ENCODE measurements at places on chromosomes 1 and 21.
A peak's percentile ranks its signal among the peaks of the same experiment; 100 is the strongest.

- no peak for DNase-seq
Observed at GRCh38 chr1:185567440-185567839, 166.8 kb upstream of the HMCN1 start.

DNA sequence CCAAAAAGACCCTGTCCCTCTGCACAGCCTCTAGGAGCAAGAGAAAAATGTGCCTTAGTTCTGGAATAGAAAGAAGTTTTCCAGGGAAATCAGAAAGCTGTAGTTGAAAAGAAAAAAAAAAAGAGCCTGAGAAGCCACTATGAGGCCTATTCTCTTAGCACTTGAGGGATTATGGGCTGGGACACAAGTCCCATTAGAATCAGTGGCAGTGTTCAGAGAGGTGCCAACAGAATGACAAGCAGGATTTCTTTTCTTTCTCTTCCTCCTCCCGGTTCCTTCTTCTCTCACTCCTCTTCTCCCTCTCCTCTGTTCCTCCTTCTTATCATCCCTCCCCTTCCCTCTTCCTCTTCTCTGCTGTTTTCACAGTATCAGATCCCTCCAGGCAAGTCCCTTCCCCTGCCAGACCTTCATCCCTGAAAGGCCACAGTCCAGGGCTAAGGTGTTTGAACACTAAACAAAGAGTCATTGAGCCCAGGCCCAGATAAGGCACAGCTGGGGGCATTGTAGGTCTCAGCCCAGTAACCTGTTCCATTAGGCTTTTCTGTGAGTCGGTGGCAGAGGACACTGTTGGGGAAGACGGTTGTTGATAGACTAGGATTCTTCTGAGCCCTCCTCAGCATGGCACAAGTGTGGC, 64.7 kb upstream of the LPGAT1 start:
- DNase-seq = no peak

- DNase-seq = no peak
Observed at GRCh38 chr1:163291461-163291860, 30.3 kb upstream of the NUF2 start.

- no peak for DNase-seq
Observed at GRCh38 chr1:208156741-208157140, 87.4 kb downstream of the PLXNA2 start.

- DNase-seq = no peak
Observed at GRCh38 chr1:45785583-45785982, 17.8 kb upstream of the MAST2 start.

DNA sequence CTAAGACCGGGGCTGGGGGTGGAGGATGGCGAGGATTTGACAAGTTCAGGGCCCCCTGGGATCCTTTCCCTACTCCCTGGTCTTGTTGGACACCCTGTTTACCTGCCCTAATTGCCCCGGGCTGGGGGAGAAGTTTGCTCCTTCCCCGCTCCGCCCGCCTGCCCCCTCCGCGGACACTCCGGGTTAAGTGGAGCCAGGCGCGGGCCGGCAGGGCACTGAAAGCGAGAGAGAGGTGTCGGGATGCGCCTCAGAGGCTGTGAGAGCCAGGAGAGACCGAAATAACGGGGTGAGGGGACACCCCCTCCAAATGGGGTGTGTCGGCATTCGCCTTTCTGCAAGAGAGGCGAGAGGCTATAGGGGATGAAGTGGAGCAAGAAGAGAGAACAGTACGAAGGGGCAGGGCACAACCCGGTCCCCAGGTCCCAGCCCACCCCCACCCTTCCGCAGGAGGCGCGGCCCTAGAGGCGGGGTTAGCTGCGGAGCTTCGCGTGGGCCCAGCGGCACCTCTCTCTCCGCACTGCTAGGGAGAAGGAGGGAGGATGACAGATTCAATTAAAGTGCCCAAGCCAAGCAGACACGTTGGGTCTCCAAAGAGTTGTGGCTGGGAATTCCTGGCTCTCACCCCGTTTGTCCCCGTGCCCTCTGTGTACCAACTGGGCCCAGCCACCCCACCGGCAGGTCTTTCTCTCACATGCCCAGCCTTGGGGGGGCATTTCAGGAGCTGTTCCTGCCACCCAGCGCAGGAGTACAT, 3.8 kb downstream of the EFNA3 start:
- DNase-seq = no peak

DNA sequence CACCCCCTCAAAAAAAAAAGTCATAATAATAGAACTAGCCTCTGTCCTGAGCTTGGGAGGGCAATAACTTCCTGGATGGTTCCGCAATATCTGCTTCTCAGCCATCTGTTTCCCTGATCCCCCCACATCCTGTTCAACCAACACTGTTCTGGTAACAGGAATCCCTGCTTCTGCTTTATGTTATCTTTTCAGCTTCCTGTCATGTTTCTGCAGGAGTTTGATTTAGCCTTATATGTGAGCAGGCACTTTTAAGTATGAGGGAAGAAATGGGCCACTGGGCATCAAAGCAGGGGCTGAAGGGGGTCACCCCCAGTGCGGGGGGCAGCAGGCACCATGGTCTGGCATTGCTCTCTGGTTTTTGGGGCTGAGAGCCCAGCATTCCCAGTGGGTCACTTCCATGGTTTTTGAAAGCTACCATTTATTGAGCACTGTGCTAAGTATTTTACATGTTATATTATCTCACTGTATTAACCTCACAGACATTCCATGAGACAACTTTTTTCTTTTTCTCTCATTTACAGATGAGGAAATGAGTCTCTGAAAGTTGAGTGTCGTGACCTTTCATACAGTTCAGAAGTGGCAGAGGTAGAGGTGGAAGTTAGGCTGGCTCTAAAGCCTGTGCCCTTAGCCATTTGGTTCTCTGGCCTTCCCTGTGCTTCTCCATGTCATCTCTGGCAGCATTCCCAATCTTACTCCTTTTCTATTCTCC, 61.9 kb downstream of the DNTTIP2 start:
- no peak for DNase-seq

DNA sequence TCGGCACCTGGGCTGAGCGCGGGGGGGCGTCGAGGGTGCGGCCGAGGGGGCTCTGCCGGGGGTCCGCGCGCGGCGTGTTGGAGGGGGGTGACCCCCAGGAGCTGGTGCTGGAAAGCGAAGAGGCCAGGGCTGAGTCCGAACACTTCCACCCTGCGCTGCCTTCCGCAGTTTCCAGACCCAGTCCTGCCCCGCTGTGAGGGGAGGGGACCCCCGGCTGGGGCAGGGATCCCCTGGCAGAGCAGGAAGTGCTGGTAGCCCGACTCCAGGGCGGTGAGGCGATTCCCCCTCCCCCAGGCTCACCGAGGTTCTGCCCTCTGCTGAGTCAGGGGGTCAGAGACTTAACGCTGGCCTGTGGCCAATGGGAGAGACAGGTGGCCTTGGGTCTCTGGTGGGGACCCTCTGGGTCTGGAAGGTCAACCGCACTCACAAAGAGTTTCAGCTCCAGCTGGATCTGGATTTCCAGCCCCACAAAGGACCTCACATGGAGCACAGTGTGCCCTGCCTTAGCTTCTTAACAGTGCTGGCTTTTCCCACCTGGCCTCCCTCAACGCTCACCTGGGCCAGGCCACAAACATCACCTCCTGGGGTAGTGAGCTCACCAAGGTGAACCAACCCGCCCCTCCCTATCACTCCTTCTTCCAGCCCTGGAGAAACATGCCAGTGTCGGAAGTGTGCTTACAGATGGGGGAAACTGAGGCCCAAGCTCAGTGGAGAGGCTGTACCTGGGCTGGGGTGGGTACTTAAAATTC, 39.8 kb upstream of the SYNC start:
- no peak for DNase-seq

DNA sequence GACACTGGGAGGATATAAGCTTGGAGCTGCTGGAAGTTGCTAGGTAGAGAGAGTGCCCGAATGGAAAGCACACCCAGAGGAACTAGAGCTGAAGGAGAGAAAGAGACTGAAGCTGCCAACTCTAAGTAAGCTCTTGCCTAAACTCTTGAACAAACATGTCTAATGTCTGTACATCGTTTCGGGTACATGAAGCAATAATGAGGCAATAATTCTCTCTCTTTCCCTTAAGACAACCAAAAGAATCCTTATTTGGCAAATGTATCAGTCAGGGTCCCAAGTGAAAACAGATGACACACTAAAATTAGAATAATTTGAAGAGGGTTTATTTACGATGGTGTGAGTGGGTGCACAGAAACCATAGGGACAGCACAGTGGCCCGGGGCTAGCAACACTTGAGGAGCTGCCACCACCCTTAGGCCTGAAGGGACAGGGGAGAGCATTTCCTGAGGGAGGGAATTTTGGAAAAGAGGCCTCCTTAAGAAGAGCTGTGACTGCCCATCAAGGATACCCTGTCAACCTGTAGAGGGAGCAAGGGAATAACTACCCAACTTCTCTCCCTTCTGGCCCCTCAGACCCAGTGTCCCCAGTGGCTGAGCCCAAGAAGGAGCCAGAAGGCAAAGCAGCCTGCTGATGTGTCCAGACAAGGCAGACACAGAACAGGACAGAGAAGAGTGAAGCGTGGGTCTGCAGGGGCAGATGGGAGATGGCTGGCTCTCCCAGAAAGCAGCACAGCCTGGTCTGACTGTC, 36.1 kb upstream of the KHDRBS1 start:
- peak; percentile 81 for DNase-seq

GRCh38 chr1:155301342-155301841, at the start of gene PKLR:
Gene PKLR, minus strand, starts transcription at chr1:155301438. Its CDS starts 43 bp downstream, at chr1:155301395.
- no peak for DNase-seq
